ENCODE measurements at places on chromosomes 13 and 19.

- no peak for DNase-seq
Observed at GRCh38 chr19:51066393-51067186, 1.7 kb upstream of the KLK13 start.

DNA sequence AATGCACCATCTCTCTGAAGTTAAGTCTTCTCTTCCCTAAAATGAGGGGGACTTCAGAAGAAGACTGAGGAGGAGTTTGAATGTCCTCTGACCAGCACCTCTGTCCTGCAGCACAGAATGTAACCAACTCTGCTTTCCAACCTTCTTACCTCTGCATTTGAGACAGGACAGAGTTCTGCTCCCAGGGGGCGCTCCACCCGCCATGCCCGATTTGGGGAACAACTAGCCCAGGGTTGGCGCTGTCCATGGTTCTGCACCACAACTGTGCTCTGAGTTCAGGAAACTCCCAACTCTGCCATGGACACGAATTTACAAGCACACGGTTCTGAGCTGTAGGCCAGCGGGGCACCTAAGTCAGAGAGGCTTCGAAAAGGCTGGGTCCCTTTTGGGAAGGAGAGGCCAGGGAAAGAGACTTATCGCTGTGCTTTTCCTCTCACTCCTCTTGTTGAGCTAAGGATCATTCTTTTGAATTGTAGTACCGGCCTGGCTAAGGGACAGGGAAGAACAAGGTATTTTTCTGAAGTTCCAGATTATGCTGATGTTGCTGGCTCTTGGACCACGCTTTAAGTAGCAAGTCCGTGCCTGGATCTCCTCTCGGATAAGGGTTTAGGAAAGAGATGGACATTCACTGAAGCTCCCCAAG, 22.2 kb downstream of the SIGLEC5 start:
- DNase-seq, result peak; percentile 53

DNA sequence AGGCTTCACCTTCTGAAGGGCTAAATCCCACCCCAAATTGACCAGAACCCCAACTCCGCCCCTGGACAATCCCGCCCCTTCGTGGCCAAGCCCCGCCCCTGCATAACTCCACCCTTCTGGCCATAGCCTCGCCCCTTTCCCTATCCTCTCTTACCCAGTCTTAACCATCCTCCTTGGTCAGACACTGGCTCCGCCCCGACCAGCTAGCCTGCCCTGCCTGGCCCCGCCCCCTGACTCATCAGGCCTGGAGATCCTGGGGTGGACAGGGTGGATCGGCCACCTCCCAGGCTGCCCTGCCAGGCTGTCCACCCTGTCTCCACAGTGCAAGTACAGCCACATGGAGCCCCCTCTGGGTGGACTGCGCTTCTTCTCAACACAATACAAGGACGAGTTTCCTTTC, 8.0 kb upstream of the ZNF358 start:
- DNase-seq, result peak; percentile 84

DNA sequence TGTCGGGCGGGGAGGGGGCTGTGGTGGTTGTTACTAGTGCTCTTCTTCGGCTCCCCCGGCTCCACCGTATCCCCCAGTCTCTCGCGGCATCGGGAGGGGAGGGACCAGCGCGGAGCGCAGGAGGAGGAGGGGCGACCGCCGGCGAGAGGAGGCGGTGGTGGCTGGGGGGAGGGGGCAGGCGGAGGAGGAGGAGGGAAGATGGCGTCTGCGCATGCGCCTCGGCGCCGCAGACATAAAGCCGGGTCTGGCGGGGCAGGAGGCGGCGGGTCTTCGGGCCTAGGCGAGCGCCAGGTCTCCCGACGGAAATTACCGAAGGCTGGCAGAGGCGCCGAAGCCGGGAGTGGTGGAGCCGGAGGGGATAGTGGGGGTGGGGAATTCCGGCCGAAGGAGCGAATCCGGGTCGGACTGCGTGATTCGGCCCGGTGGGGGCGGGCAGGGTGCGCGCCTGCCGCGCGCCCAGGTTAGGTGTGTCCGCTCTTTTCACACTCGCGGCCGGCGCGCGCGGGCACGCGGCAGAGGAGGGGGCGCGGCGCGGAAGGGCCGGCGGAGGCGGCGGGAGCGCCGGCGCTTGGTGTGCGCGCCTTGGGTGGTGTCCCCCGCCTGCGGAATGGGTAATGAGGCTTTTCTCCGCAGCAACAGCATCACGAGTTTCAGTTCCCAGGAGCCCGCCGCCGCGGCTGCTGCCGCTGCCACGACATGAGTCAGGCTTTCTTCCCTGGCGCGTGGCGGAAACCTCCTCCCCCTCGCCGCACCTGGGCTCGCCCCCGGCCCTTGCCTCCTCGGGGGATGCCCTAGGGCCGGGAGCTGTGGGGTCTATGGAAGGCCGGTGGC, 1.3 kb upstream of the TSC22D1 start:
- peak; percentile 97 for DNase-seq

GRCh38 chr13:46345398-46345797, 41.7 kb downstream of the RUBCNL start:
- no peak for DNase-seq

GRCh38 chr19:47351548-47351947, 2.4 kb downstream of the DHX34 start:
- peak; percentile 59 for DNase-seq

- no peak for DNase-seq
Observed at GRCh38 chr19:53019684-53020083, 6.0 kb downstream of the ERVV-1 start.

DNA sequence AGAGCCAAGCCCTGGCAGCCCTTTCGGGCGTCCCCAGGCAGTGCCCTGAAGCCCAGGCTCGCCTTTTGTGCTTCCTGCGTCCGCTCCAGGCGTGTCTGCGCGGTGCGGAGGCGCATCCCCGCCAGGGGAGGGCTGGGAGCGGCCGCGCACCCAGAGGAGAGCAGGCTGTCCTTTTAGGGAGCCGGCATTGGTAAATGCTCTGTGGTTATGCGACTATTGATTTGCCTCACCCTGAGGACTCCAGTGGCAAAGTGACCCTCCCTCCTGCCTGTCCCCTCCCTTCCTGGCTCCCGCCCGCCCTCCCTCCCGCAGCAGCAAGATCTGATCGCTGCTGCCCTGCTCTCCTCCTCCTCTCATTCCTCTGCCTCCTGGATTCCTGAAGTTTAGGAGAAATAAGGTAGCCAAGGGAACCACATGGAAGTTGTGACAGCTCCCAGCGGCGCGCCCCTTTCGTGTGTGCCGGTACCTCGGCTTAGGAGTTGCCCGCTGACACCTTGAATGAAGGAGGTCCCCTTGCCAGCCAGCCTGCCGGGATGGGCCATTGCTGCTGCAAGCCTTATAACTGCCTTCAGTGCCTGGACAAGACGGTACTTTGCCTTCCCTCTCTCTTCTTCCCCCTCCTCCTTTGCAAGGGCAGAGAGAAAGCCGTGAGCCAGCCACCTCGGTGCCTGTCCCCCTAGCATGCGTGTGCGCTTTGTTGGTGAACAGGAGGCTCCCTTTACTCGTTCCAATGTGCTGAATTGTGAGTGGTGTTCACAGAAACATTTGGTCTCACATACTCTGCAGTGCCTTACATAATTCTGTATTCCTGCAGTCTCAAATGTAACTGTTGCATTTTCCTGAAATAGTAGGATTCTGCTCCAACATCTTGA, 166.9 kb downstream of the SLC7A1 start:
- no peak for DNase-seq

GRCh38 chr19:30225676-30226463, 146.3 kb upstream of the ZNF536 start:
- no peak for DNase-seq

DNA sequence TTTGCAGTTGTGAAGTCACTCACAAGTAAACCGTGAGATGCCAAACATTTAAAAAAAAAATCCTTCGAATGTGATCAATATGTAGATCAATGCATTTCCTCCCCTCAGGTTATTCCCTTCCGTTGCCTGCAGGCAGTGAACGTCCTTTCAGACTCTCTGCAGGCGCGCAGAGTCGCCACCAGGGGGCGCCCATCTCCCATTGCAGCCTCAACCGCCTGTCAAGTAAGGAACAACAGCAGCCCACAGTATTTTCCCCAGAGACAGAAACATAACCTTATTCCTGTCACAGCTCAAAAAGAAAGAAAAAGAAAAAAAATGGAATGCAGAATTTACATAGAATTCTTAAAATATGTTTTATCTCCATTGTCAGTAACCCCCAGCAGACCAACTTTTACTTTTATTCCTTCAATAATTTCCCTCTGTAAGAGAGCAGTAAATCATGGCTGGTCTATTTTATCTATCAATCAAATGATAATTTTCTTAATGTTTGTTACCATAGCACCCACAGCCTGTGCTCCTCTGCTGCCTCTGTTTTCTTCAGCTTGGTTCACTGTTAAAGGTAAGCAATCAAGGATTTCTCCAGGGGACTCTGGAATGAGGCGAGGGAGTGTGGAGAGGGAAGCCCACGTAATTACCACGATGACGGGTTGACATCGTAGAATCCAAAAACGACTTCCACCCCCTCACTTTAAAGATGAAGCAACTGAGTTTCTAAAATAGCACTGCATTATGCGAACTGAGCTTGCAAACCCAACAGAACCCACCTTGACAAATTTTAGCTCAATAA, 637.6 kb upstream of the ARGLU1 start:
- DNase-seq, result peak; percentile 49

- no peak for DNase-seq
Observed at GRCh38 chr13:107770541-107770940, 444.8 kb downstream of the LIG4 start.

GRCh38 chr13:43669964-43670363, 116.8 kb downstream of the ENOX1 start:
- no peak for DNase-seq

GRCh38 chr19:45876411-45877197, 9.3 kb downstream of the IRF2BP1 start:
- no peak for DNase-seq

- DNase-seq, result no peak
Observed at GRCh38 chr13:60013166-60013565, 150.6 kb downstream of the DIAPH3 start.

- DNase-seq, result peak; percentile 28
Observed at GRCh38 chr13:59038824-59039223, 1124.9 kb downstream of the DIAPH3 start.

- DNase-seq, result no peak
Observed at GRCh38 chr19:919199-920050, 2.3 kb downstream of the KISS1R start.

- DNase-seq, result no peak
Observed at GRCh38 chr13:31986676-31987470, 44.7 kb upstream of the FRY start.

DNA sequence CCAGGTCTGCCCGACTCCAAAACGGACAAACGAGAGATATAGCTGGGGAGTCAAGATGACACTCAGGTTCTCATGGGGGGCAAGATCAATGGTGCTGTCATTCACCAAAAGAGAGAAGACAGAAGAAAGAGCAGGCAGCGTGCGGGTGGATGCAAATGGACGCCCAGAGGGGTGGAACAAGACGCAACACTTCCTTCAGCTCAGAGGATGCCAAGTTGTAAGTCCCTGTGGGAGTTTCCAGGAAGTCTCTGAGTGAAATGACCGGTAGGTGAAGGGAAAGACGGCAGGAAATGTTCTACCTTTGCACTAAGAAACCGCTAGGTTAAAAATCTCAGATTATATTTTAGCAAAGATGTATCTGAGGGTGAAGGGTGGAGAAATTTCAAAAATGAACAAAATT, 26.5 kb downstream of the TUBGCP3 start:
- no peak for DNase-seq

GRCh38 chr13:35621989-35622388, 145.5 kb upstream of the MAB21L1 start:
- DNase-seq, result no peak

GRCh38 chr13:79525064-79525857, 44.3 kb downstream of the NDFIP2 start:
- DNase-seq, result no peak

DNA sequence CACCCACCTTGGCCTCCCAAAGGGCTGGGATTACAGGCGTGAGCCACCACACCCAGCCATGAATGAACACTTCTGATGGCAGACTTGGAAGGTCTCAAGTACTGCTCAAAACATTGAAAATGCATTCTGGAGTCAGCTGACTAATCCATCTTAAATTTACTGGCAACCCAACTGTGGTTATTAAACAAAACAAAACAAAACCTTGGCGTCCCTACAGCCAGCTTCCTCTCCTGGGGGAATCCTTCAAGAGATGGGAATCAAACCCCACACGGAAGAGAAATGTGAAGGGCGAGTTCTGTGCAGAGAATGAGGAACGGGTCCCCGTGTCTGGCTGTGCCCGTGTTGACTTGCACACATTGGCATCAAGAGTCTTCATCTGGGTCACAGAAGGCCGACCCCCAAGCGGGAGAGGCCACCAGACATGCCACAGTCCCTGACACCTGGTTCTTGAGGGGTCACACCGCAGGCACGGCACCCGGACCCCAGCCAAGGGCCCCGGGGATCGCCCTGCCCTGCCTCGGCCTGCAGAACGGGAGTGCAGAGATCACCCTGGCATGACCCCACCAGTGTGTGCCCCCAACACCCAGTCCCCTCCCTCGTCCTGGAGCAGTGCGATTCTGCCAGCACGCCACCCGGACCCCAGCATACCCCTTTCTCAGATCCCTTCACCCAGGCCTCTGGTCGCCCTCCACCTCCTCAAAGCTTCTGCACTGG, 3.2 kb downstream of the MAP2K2 start:
- DNase-seq, result no peak

DNA sequence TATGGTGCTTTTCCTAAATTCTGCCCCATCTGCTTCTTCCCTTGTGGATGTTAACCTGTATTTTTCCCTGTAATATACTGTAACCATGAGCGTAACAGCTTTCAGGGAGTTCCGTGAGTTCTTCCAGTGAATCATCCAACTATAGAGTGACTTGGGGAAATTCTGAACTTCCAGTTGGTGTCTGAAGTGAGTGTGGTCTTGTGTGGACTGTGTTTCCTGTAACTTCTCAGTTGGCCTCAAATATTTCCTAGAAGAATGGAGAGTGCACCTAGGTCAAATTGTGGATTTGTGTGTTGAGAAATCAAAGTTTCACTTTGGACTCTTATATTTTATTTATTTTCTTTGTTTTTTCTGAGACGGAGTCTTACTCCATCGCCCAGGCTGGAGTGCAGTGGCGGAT, 11.0 kb upstream of the ZNF766 start:
- DNase-seq, result no peak

GRCh38 chr19:38247734-38248268, 8.4 kb downstream of the PPP1R14A start:
- DNase-seq, result no peak

- no peak for DNase-seq
Observed at GRCh38 chr19:40217027-40217810, 965 bp downstream of the TTC9B start.

DNA sequence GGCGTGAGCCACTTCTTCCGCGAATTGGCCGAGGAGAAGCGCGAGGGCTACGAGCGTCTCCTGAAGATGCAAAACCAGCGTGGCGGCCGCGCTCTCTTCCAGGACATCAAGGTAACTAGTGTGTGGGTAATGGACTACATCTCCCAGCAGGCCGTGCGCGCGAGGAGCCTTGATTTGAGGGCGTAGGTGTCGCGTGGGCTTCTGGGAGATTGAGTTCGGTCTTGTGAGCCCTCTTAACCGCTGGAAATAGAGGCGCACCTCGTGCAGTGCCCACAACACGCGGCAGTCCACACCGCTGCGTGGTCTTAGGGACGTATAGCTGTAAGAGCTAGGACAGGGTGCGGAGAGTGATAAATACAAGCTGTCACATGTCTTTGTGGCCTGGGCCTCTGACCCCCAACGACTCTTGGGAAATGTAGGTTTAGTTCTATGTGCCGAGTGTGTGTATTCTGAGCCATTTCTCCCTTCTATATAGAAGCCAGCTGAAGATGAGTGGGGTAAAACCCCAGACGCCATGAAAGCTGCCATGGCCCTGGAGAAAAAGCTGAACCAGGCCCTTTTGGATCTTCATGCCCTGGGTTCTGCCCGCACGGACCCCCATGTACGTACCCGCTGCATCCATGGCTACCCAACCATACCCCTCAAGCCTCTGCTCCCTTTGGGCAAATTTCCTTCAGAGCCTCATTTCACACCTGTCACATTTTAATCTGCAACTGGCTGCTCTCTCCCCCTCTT, 864 bp downstream of the FTL start:
- DNase-seq, result peak; percentile 74

Measured in Caki2 (cell line).